ENCODE measurements at places on chromosomes 6 and 20. TPM values are rescaled to one million over a fixed set of nuclear protein-coding genes. Genes with fewer than 3 reads are reported as not detected.
A peak's percentile ranks its signal among the peaks of the same experiment; 100 is the strongest.

DNA sequence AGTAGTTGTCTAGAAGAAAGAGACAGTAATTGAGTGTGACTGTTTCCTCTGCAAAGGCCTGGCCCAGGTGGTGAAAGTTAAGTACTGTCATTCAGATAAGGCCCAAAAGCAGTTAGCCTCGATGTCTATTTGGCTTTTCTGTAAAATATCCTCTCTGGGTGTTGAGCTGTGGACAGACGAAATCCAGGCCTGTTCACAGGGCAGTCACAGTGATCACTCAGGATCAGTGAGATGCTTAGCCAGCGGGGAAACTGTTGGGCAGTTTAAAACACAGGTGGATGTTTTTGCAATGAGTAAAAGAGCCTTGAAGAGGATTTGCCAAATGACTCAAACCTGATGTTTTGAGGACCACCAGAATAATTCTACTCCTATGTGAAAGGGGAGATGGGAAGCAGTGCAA, 22.0 kb upstream of the PRDM1 start:
- no peak for DNase-seq

DNA sequence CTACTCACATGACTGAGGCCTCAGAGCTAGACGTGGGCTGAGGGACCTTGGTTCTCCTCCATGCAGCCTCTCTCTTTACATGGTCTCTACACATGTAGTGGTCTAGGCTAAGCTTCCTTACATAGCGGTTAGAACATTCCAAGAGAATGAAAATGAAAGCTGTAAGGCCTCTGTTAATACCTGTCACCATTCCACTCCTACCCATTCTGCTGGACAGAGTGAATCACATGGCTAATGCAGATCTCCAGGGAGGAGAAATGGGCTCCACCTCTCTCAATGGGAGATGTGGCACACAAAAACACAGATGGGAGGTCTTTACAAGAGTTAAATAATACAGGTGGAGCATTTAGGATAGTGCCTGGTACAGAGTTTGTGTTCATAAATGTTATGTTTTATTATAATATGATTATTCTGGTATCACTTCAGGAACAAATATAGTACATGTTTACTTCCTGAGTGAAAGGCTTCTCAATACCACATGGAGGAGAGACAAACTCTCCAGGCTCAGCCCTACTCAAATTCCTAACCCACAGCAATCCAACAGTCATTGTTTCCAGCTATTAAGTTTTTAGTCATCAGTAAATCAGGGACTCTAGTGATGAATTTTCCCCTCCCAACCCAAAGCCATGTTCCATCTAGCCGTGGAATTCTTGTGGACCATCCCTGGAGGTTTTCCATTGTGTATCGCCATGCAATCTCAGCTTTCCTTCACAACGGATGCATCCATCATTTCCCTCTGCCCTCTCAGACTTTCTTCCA, 57.9 kb downstream of the ISM1 start:
- no peak for DNase-seq

GRCh38 chr6:37532122-37532521, 32.4 kb upstream of the CCDC167 start:
- no peak for DNase-seq

DNA sequence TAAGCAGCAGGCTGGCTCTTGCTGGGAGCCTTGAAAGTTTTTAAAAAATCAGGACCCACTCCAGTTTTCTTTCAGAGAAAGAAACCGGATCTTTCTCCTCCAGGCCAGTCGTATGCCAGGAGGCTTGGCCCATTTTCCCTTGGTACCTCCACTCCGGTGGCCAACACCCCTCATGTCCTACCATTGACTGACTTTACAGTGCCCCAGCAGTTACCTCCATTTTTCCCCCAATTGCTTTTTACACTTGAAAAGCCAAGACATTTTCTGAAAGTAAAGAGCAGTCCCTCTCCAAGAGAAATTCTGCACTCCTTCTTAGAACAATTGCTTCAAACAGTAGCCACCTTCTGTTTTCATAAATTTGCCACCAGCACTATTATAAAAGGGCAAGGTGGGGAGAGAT, 47.7 kb upstream of the SNX9 start:
- no peak for DNase-seq

Gene TMEM244
- not detected for total RNA-seq

Gene MACROD2
- 5.8 TPM for total RNA-seq

GRCh38 chr20:63356931-63357879, 3.9 kb downstream of the CHRNA4 start:
- no peak for DNase-seq

DNA sequence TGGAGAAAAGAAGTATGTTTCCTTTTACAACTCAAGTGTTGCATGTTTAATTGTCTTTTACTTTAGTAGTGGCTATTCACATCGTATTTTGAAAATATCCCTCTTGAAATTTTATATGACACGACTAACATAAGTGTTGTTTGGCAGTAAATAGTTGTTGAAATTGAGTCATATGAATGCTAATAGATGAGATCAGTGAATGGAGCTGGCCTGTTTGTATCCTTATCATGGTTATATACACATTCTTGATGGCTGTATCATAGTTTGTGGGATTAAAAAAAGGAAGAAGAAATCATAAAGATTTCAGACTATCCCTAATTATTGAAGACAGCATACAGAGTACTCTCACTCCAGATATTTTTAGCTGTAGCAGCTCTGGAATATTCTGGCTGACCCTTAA, 8.2 kb upstream of the RAE1 start:
- DNase-seq: no peak

- DNase-seq: no peak
These were observed 2.1 kb downstream of the DNMT3B start for GRCh38 chr20:32764005-32764960.

DNA sequence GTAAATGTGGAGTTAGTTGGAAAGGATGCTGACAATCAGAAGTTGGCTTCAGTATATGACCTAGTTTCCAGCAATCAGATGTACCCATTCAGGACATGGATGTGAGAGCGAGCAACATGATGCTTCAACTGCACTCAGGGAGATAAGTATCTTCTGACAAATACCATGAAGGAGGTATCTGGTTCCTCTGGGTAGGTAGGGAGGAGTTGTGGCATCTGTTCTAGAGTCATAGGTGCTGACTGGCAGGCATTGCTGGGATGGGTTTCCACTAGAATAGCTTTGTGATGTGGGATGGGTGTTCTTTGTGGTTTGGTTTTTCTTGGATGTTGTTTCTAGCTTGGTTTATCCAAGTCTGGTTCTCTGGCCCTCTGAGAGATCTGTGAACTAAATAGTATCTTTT, 3.9 kb upstream of the REV3L start:
- DNase-seq: no peak

Gene MATN4
- total RNA-seq: not detected

GRCh38 chr20:19990850-19991249, 26.3 kb upstream of the NAA20 start:
- no peak for DNase-seq

GRCh38 chr6:44052419-44053023, 74.7 kb downstream of the MRPL14 start:
- DNase-seq: peak; percentile 78

GRCh38 chr6:79138146-79138545, 60.1 kb upstream of the PHIP start:
- DNase-seq: no peak

DNA sequence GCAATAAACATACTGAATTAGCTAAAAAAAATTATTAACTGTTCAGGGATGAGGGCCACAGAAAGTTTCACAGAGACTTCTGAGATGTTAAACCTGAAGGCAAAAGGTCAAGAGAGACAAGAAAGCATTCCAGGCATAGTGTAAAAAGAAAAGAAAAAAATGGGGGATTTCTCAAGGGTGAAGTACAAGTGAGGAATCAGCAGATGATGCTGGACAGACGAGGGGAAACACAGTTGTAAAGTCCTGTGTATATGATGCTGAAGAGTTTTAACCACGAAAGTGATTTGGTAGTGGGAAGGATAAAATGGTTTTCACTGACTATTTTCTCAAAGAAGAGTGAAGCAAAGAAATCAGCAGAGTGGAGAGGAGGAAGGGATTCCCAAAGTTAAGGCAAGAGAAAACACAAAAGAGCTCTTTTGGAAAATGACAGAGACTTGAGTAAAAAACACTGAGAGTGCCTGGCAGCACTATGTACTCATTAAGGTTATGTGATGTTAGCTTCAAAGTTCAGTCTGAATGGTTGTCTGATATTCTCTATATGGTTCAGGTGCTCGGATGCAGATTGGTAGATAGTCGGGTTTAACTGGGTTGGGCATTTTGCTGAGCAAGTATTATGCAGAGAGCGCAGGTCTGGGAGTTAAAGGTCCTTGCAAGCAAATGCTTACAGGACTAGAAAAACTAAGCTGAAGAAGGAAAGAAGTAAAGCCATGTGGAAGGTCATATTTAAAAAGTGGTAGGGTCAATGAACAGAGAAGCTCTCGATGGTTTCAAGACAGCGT, 16.4 kb downstream of the RAB23 start:
- DNase-seq: no peak

Gene TNF
- 0.33 TPM for total RNA-seq

DNA sequence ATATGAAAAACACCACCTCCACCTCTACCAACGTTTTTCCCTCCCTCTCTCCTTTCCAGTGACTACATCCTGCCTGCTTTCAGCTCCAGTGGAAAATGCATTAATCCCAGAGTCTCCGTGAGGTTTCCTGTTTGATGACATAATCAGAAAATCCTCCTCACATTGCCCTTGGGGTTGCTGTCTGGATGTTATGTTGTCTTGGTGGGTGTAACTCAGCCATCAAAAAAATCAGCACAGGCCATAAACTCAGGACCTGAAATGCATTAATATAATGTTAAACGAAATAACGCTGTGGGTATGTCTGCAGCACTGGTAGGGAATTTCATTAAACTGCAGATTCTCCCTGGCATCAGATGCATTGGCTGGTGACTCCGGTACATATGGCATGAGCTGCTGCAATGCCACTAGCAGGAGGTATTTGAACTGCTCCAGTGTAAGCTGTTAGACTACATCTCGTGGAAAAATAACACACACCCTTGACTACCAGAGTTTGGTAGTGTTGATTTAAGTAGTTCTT, 297.8 kb downstream of the PRL start:
- DNase-seq: no peak

GRCh38 chr20:37253087-37253486, 8.5 kb downstream of the GHRH start:
- no peak for DNase-seq

Measured in sigmoid colon (tissue), 7 donors.